Activated CD8-positive, alpha-beta memory T cell treated with anti-CD3 and anti-CD28 coated beads, Interleukin-2, amount 10 ng/mL, durations not matched to agents 7 days and 5 days (primary cell): ENCODE measurements at places on chromosomes 6 and 20. TPM values are rescaled to one million over a fixed set of nuclear protein-coding genes. Genes with fewer than 3 reads are reported as not detected.

ADTRP gene
- total RNA-seq, result 2.0 TPM

RIPPLY2 gene
- total RNA-seq, result not detected

C6orf132 gene
- total RNA-seq, result 0.18 TPM

FAXC gene
- 0.30 TPM for total RNA-seq

WFDC8 gene
- not detected for total RNA-seq

IRF4 gene
- total RNA-seq, result 184 TPM

DNA sequence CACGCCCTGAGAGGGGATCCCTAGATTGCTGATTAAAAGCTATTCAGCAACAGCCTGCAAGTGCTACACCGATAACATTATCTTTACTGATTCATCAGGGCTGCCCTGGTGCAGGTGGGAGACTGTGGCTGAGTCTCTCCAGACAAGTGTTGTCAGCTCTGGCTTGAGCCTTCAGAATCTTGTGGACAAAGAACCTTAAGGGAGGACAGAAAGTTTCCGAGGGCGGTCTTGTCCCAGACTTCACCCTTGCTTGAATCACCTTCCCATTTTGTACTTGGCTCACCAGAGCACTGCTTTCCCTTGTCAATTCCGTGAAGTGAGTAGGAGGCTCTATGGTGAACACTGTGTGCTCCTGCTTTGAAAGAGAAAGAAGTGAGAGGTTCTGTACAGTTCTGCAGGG, 88.6 kb upstream of the PCSK2 start:
- no peaks in the 10 kb centered on the region for H3K36me3 ChIP-seq
- no peaks in the 10 kb centered on the region for H3K4me1 ChIP-seq
- DNase-seq, result no peak
- H3K27ac ChIP-seq, result no peak overlapping the region
- H3K4me3 ChIP-seq, result no peak overlapping the region
- no peaks in the 10 kb centered on the region for H3K27me3 ChIP-seq

- H3K36me3 ChIP-seq, result no peaks in the 10 kb centered on the region
- no peak overlapping the region for H3K4me3 ChIP-seq
- H3K4me1 ChIP-seq, result peaks cover 11% of the 10 kb centered on the region
- H3K27me3 ChIP-seq, result peaks cover 41% of the 10 kb centered on the region
- H3K27ac ChIP-seq, result no peak overlapping the region
- peak; percentile 27 for DNase-seq
These were observed 211.4 kb downstream of the ERMARD start for GRCh38 chr6:169962604-169963469.

DNA sequence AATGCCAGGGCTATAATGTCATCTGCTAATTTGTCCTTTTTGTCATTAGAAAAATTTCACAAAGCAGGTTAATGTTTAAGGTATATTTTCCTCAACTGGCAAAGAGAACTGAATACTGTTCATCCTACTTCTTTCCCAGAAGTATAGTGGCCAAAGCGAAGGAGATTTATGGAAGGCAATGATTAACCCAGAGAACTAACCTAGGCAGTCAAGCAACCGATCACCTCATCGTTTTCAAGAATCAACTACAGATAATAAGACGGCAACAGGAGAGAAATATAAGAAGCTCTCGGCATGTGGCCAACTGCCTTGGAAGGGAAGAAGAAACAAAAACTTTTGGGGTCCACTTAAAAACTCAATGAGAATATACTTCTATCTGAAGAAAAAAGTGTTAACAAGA, 38.2 kb downstream of the REV3L start:
- H3K4me3 ChIP-seq, result no peak overlapping the region
- peaks cover 7% of the 10 kb centered on the region for H3K4me1 ChIP-seq
- no peaks in the 10 kb centered on the region for H3K27me3 ChIP-seq
- H3K36me3 ChIP-seq, result peaks cover 12% of the 10 kb centered on the region
- no peak for DNase-seq

GRCh38 chr6:70706491-70707123, 38.9 kb downstream of the SMAP1 start:
- no peak overlapping the region for H3K4me3 ChIP-seq
- H3K36me3 ChIP-seq, result peaks cover 4% of the 10 kb centered on the region
- DNase-seq, result no peak
- H3K4me1 ChIP-seq, result peaks cover 14% of the 10 kb centered on the region
- H3K27ac ChIP-seq, result no peak overlapping the region

- H3K27ac ChIP-seq, result no peak overlapping the region
- peaks cover 15% of the 10 kb centered on the region for H3K36me3 ChIP-seq
- H3K27me3 ChIP-seq, result no peaks in the 10 kb centered on the region
- DNase-seq, result no peak
These were observed 2.5 kb downstream of the CCDC167 start for GRCh38 chr6:37496951-37497885.

DNA sequence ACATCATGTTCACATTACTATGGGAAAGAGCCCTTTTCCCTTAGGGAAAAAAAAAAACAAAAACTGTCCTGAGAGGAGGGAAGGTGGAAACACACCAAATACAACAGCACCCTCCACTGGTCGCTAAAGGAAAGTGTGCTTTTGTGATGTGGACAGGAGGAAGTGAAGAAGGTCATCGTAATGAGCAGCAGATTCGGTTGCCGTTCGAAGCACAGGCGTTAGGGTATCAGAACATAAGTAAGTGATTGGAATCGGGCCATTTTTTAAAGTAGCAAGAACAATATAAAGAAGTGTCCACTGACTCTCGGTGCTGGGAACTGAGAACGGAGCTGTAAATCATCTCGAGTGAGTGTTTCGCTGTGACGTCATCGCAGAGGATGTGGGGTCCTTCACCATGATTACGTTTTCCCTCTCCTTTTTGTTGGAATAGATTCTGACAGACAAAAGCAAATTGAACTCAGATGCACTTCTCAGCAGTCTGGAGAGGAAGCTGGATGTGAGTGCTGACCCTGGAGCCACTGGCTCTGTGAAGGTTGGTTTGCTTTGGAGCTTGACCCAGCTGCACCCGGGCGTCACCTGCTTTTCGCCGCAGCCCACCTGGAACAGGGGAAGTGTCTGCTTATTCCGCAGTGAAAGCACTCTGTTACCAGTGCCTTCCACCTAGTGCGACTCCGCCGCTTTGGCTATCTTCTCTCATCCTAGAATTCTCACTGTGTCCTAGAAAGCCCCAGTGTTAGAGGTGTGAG, 203.6 kb upstream of the GMDS start:
- H3K36me3 ChIP-seq, result no peaks in the 10 kb centered on the region
- H3K4me3 ChIP-seq, result peak overlapping the region; percentile 44
- peaks cover 15% of the 10 kb centered on the region for H3K27me3 ChIP-seq
- DNase-seq, result peak; percentile 57

- DNase-seq, result no peak
- no peak overlapping the region for H3K27ac ChIP-seq
- H3K27me3 ChIP-seq, result no peaks in the 10 kb centered on the region
- peaks cover 1% of the 10 kb centered on the region for H3K36me3 ChIP-seq
- H3K4me1 ChIP-seq, result peaks cover 5% of the 10 kb centered on the region
- no peak overlapping the region for H3K4me3 ChIP-seq
These were observed 54.2 kb downstream of the RALY start for GRCh38 chr20:34047917-34048316.

DNA sequence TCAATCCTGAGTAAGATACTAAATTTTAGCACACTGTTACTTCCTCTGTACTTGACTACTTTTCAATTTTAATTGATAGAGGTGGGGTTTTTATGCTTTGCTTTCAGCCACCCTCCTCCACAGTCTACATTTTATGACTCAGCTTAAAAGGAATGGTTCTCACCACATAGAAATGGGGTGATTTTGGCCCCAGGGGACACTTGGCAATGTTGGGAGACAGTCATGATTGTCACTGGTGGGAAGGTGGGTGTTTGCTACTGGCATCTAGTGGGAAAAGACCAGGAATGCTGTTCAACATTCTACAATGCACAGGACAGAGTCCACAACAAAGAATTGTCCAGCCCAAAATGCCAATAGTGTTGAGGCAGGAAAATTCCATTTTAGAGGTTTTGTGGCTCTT, 71.3 kb downstream of the PCSK2 start:
- H3K4me3 ChIP-seq, result no peak overlapping the region
- no peaks in the 10 kb centered on the region for H3K27me3 ChIP-seq
- no peak overlapping the region for H3K27ac ChIP-seq
- no peaks in the 10 kb centered on the region for H3K36me3 ChIP-seq
- no peak for DNase-seq
- no peaks in the 10 kb centered on the region for H3K4me1 ChIP-seq

DNA sequence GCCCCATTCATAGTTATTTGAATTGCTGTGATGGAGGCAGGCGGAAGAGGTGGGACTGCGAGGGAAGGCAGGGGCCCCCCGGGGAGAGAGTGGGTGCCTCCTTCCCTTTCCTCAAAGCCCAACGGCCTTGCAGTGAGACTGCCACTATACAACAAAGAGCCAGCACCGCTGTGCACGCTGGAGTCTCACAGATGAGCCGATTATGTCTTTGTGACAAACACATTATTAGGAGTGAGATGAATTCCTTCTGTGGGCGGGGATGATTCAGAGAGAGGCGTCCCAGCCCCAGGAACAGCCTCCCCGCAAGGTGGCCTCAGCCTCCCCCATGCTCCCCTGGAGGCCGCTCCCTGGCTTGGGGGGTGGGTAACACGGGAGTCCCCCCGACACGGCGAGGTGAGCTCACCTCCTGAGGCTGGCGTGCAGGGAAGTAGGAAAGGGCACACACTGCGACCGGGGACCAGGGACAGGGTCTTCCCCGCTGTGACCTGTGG, 26.7 kb downstream of the NTSR1 start:
- H3K4me3 ChIP-seq, result no peak overlapping the region
- no peaks in the 10 kb centered on the region for H3K36me3 ChIP-seq
- H3K27ac ChIP-seq, result no peak overlapping the region
- peaks cover 50% of the 10 kb centered on the region for H3K4me1 ChIP-seq
- no peak for DNase-seq
- peaks cover 44% of the 10 kb centered on the region for H3K27me3 ChIP-seq

GRCh38 chr6:110662490-110663211, 152.6 kb downstream of the CDK19 start:
- no peaks in the 10 kb centered on the region for H3K27me3 ChIP-seq
- H3K4me1 ChIP-seq, result peaks cover 1% of the 10 kb centered on the region
- peaks cover 34% of the 10 kb centered on the region for H3K36me3 ChIP-seq
- no peak for DNase-seq

DNA sequence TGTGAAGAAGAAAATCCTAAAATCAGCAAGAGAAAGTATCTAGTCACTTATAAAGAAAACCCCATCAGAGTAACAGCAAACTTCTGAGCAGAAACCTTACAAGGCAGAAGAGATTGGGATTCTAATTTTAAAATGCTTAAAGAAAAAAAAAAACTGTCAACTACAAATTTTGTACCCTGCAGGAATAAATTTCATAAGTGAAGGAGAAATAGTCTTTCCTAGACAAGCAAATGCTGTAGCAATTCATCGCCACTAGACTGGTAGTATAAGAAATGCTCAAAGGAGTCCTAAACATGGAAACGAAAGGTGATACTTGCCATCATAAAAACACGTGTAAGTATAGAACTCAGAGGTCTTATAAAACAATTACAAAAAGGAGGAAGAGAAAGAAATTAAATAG, 54.4 kb downstream of the PDSS2 start:
- H3K4me1 ChIP-seq, result no peaks in the 10 kb centered on the region
- no peaks in the 10 kb centered on the region for H3K27me3 ChIP-seq
- no peak for DNase-seq
- no peak overlapping the region for H3K4me3 ChIP-seq

DNA sequence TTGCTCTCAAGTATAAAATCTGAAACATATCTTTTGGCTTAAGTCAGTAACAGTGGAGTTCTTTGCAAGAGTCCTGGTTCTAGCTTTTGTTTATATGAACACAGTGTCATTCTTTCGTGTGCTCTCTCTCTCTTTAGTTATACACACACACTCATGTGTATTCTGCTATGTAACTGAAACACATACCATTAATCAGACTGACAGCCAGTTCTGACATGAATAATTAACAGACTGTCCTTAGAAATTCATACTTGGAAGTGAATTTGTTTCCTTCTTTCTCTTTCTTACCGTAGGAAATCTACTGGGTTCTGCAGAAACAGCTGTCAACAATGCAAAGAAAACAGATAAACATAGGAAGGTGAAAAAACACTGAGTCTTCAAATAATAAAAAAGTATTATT, 2.5 kb downstream of the MCM9 start:
- no peak for DNase-seq
- H3K27me3 ChIP-seq, result no peaks in the 10 kb centered on the region
- H3K4me1 ChIP-seq, result peaks cover 41% of the 10 kb centered on the region
- H3K4me3 ChIP-seq, result no peak overlapping the region

DNA sequence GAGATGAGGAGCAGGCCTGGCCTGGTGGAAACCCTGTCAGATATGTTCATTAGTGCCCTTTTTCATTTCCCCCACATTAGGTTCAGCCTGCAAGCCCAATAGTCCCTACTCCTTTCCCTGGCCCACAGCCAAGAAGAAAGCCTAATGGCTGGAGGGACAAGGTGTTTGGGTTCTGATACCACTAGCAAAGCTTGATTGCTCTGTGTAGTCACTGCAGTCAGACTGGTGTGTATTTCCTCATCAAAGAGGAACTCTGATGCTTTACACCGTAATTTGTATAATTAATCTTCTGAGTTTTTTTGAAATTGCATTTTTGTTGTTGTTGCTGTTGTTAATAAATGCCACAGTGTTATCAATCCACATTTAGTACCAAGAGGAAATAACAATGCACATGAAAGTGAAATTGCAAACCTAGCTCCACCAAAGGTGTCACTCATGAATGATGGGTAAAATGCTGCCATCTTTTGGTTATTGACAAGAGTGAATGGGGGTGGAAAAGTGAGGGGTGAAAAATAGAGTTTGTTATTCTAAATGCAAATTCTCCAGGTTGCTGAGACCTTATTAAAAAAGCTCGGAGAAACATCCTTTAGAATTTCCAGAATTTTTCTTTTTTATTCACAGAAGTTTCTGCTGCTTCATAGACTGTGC, 320.2 kb upstream of the POU3F2 start:
- H3K4me1 ChIP-seq, result no peaks in the 10 kb centered on the region
- H3K36me3 ChIP-seq, result no peaks in the 10 kb centered on the region
- no peak overlapping the region for H3K27ac ChIP-seq
- no peak for DNase-seq

- no peaks in the 10 kb centered on the region for H3K27me3 ChIP-seq
- H3K4me3 ChIP-seq, result no peak overlapping the region
- H3K27ac ChIP-seq, result no peak overlapping the region
- no peak for DNase-seq
These were observed 141.3 kb downstream of the PREX1 start for GRCh38 chr20:48686238-48687116.

DNA sequence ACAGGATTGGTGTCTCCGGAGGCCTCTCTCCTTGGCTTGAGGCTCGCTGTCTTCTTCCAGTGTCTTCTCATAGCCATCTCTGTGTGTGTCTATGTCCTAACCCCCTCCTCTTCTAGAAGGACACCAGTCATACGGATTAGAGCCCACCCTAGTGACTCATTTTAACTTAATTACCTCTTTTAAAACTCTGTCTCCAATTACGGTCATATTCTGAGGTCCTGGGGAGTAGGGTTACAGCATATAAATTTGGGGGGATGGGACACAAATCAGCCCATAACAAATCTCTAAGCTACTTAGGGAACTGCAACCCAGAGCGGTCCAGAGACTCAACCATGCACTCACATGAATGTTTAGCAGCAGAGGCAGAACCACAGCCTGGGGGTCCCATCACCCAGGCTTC, 56.1 kb upstream of the SASH1 start:
- H3K4me1 ChIP-seq, result no peaks in the 10 kb centered on the region
- DNase-seq, result no peak
- no peaks in the 10 kb centered on the region for H3K36me3 ChIP-seq
- H3K27ac ChIP-seq, result no peak overlapping the region
- no peak overlapping the region for H3K4me3 ChIP-seq
